ENCODE measurements at places on chromosomes 4 and X.

- DNase-seq, result no peak
These were observed 38.4 kb downstream of the GRSF1 start for GRCh38 chr4:70801265-70801809.

GRCh38 chrX:2799369-2799768 lies 29.4 kb upstream of the GYG2 start:
- no peak for DNase-seq

- no peak for DNase-seq
These were observed 351.5 kb upstream of the MAD2L1 start for GRCh38 chr4:120418146-120418545.

GRCh38 chr4:67700738-67701516 lies at the start of gene UBA6:
UBA6 (minus strand) TSS chr4:67701155; CDS start chr4:67701119, 36 bp downstream.
- peak; percentile 93 for DNase-seq

DNA sequence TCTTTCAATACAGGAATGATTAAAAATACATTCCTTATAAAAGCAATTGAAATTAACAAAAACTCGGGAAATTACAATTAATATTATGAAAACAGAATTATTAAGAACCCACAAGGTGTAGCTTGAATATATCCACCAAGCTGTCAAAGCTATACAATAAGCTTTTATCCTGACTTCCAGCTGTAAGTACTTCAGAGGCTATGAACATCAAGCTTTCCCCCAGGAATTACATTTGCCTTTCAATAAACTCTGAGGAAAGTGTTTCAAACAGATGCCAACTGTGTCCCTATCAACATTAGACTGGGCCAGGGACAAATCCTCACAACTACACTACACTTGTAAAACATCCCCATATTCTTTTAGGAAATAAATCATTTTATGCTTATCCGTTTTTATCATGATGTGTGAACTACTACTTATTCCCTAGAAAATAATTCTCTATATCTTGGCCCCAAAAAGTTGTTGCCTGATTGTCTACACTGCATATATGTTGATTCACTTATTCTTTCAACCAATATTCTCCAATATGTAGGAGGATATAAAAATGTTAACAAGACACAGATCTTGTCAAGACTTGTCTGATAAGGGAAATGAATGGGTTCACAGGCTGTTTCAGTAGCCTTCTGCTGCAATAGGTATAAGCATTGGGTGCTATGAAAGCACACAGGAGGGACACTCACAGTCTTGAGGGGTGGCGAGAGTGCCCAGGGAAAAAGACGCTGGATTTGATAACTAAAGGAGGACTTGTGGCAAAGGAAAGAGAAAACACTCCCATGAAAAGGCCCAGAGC lies 494.1 kb downstream of the CENPC start:
- DNase-seq, result no peak

GRCh38 chrX:145405012-145405411 lies 157.7 kb downstream of the SPANXN1 start:
- peak; percentile 26 for DNase-seq

GRCh38 chrX:153777261-153778090 lies 3.4 kb upstream of the SRPK3 start:
- DNase-seq, result no peak

DNA sequence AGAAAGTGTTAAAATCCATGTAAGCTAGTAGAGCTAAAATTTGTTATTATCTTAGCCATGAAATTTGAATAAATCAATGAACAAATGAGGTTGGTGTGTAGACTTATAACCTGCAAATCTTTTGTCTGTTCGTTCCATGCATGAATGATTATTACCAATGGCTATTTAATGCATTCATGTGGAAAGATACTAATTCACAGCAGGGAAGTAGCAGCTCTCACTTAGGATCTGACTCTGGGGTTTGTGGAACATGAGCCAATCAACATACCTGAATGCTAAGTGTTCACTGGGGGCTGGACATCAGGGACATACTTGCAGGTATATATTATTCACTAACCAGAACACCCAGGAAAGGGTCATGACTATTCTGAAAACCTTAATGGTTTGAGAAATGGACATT lies 444.1 kb downstream of the STIM2 start:
- no peak for DNase-seq

DNA sequence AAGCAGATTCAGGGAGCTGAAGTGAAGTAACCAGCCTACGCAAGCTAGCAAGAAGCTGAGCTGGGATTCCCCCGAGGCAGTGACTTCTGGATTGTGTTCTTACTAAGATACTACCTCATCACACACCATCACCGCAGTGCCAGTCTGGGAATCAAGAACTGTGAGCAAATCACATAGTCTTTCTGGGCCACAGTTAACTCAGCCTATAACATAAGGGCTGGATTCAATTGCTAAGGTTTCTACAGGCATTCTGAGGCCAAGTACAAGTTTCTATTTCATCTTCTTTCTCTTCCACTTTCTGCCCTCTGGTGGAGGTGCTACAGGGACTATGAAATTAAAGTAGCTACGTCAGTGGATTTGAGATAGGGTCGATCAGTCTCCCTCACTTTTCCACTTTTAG lies 1.4 kb upstream of the CORIN start:
- peak; percentile 77 for DNase-seq

DNA sequence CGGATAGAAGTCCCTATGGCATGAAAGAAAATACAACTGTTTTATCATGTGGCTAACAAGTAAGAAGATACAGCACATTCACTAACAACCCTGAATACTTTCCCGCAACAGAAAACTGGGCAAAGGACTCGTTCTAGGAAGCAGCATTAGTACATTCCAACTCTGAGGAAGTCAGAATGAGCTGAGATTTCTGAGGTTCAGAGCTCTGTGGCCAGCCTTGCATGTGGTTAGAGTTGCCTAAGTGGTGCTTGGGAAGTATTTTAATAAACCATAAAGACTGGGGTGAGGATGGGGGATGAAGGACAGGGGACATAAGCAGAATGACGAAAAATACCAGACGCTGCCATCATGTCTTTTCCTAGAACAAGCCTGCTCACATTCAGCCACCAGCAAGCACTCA lies 82.2 kb downstream of the EFHC2 start:
- DNase-seq, result no peak

DNA sequence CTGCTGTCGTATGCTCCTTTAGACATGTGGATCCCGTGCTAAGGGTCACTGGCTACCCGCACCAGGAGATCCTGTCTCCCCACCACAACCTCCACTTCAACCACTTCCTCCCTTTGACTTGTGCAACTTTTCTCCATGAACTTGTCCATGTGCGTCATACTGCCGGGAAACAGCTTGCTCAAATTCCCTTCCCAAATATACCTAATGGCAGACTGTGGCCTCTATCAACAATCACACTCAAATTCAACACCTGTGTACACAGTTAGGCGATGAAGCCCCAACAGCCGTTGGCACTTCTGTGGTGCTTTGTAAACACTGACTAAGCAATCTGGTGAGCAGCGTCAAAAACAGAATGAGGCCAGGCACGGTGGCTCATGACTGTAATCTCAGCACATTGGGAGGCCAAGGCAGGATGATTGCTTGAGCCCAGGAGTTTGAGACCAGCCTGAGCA lies 49.5 kb downstream of the CD99L2 start:
- DNase-seq, result no peak

- DNase-seq, result no peak
These were observed 172.9 kb upstream of the GYPA start for GRCh38 chr4:144313370-144313769.

DNA sequence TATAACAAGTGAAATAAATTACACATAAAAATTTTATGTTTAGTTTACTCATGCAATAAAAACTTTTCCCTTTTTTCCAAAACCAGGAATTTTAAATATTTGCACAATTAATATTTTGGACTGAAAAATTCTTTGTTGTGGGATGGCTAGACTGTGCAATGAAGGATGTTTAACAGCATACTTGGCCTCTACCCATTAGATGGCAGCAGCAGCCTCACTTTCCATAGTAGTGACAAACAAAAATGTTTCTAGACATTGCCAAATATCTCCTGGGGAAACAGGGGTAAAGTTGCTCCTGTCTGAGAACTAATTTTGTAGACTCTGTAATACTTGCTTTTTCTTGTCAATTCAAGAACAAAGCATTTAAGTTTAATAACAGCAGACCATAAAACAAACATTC lies 49.8 kb downstream of the SCLT1 start:
- peak; percentile 8 for DNase-seq

DNA sequence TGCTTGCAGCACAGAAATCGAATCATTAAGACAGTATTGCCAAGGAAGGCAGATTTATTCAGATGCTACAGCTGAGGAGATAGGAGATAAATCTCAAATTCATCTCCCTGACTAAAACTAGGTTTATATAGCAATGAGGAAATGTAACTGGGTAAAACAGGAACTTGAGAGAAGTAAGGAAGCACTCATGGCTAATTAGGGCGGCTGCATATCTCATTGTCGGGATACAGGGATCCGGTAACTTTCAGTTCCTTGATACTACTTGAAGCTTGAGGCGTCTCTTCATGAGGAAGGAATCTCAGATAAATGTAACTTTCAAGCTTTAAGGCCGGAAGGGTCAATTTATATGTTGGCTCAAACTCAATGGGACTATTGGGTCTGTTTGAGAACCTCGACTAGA lies 129.2 kb upstream of the WDR1 start:
- no peak for DNase-seq

DNA sequence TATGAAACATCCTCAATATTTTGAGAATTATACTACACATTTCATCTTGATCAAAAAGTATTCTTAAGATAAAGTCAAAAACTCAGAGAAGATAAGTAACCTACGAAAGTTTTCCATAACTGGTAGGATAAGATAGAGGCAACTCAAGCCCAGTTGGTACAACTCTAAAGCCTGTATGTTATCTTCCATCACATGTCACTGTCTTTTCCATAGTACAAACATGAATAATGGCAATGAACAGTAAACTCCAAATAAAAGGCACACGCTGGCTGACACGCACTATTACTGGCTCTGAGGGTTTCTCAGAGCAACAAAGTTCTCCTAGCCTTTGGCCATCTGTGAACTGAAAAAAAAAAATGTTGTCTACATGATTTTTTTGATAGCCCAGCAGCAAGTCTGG lies 27.2 kb downstream of the LIN54 start:
- no peak for DNase-seq

DNA sequence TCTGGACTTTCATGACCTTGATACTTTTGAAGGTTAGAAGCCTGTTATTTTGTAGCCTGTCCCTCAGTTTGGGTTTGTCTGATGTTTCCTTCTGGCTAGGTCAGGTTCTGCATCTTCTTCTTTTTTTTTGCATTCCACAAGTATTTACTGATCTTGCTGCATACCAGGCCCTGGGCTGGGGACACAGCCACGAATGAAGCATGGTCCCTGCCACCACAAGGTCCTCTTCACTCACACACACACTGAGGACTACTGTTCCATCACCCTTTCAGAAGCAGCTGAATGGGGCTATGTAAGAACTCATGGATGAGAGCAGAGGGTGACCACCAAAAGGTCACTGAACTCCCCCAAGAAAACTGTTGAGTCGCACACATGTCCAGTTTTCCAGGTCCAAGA lies 39.2 kb downstream of the USP11 start:
- DNase-seq, result no peak

DNA sequence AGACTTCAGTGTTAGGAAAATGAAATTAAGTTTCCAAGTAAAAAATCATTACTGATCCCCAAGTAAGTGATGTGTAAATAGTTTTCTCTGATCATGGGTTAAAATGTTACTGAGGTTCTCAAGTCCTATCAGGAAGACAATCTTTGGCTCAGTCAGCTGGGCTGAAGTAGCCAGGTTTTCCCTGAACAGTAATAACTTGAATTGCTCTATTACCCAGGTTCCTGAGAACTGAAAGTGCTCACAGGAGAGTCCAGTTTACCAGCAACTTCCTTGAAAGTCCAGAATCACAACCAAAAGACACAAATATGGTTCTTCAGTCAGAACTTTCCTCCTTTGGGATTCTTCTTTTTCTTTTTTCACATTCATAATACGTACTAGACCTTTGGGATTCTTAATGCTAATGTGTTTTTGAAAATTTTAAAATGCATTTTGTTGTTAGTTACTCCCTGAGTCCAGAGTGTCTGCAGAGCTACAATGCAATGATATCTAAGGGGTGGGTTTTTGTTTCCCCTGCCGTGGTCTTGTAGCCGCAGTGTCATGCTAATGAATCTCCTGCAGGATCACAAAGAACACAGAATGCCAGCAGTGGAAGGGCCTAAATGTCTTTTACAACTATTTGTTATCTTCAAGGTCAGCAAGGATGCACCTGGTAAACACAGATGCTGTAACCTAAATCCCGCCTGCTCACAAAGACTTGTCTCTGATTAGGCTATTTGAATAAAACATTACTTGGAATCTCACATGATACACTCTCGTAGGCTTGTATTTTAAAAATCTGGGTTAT lies 439.8 kb upstream of the NR3C2 start:
- no peak for DNase-seq

DNA sequence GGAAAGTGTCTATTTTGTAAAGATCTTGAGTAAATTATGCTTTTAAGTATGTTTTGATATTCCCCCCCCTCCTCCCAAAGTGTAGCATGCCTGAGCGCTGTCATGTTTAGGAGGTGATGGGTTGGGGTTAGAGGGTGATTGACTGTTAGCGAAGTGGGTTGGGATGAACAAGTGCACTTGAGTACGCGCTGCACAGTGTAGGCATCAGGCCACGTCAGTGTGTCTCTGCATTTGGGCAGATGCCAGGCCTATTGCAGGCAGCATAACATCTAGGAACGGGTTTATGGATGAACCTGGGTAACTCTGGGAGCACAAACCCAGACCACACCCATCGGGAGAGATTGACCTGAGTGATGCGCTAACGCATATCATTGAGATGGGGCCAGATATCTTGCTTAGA lies 111.2 kb downstream of the TBL1X start:
- no peak for DNase-seq

- peak; percentile 89 for DNase-seq
These were observed 34.0 kb upstream of the GYPA start for GRCh38 chr4:144174401-144175067.

DNA sequence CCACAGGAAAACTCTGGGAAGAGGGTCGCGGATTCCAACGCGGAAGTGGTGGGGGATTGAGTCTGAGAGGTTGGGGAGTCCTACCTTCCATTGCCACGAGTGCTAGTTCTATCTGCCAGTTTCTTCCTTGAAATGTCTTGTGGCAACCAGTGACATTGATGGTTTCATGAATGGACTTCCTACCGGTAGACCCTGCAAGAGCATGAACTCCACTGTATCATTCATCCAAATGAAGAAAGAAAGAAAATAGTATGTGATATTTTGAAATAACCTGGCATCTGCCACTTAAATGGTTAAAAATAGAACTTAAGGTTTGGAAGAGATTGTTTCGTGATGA lies 1.1 kb upstream of the SLC10A7 start:
- DNase-seq, result peak; percentile 46

GRCh38 chr4:79294064-79294463 lies 31.8 kb downstream of the NAA11 start:
- no peak for DNase-seq

- DNase-seq, result peak; percentile 7
These were observed 41.4 kb downstream of the GUCY2F start for GRCh38 chrX:109440475-109440874.

GRCh38 chr4:76680952-76681351 lies 217.0 kb downstream of the SOWAHB start:
- DNase-seq, result no peak

- peak; percentile 68 for DNase-seq
These were observed 55.0 kb downstream of the LRBA start for GRCh38 chr4:150960079-150960478.

- peak; percentile 59 for DNase-seq
These were observed 33.1 kb downstream of the ENPEP start for GRCh38 chr4:110508827-110509710.
